Activated CD4-positive, alpha-beta memory T cell treated with anti-CD3 and anti-CD28 coated beads for 36 hours (primary cell): ENCODE measurements at places on chromosomes 2 and 18.
A peak's percentile ranks its signal among the peaks of the same experiment; 100 is the strongest.

GRCh38 chr2:50922506-50922905, 109.4 kb downstream of the NRXN1 start:
- no peak overlapping the region for H3K4me3 ChIP-seq
- no peak overlapping the region for H3K27ac ChIP-seq
- H3K36me3 ChIP-seq = no peaks in the 10 kb centered on the region
- no peak for DNase-seq
- no peaks in the 10 kb centered on the region for H3K27me3 ChIP-seq

GRCh38 chr2:5668682-5669250, 23.4 kb upstream of the SOX11 start:
- no peak overlapping the region for H3K4me3 ChIP-seq
- no peaks in the 10 kb centered on the region for H3K36me3 ChIP-seq
- H3K27ac ChIP-seq = no peak overlapping the region

- DNase-seq = no peak
- H3K4me1 ChIP-seq = no peaks in the 10 kb centered on the region
- H3K36me3 ChIP-seq = peaks cover 3% of the 10 kb centered on the region
- no peak overlapping the region for H3K4me3 ChIP-seq
- H3K27me3 ChIP-seq = no peaks in the 10 kb centered on the region
Observed at GRCh38 chr2:54240515-54241469, 15.2 kb downstream of the TSPYL6 start.

DNA sequence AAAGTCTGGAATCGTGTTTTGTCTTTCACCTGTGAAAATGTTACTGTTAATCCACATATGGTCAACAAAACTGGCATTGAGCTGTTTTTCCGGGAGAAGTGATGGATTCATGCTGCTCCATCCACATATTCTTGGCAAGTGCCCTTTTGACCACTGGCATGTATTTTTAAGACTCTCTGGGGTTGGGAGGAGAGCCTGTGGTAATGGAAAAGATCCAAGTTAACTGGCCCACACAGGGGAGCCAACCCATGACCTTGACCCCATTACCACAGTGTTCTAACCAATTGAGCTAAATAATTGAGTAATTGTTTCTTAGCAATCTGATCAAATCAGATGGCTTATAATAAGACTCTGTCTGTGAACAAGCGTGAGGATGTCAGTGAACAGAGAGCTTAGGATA, 296.2 kb upstream of the NRP2 start:
- no peak for DNase-seq
- no peaks in the 10 kb centered on the region for H3K4me1 ChIP-seq
- peaks cover 1% of the 10 kb centered on the region for H3K27me3 ChIP-seq

- H3K4me3 ChIP-seq = no peak overlapping the region
- H3K27me3 ChIP-seq = peaks cover 11% of the 10 kb centered on the region
- H3K27ac ChIP-seq = no peak overlapping the region
- no peaks in the 10 kb centered on the region for H3K36me3 ChIP-seq
Observed at GRCh38 chr2:21009662-21010225, 34.1 kb downstream of the APOB start.

DNA sequence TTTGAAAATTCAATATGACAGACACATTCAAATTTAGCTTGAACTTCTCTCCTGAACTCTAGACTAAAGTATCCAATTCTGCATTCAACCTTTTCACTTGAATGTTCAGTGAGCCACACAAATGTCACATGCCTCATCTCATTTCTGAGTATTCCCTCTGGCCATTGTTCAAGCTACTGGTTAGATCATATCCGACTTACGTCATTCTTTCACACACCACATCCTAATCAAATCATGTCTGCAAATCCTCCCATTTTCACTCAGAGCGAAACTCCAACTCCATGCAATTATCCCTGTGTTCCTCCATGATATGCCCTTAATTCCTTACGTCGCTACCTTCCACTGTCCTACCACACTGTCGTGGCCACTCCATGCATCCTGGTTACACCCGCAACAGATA, 425.1 kb downstream of the CBLN2 start:
- no peaks in the 10 kb centered on the region for H3K27me3 ChIP-seq
- DNase-seq = no peak
- no peaks in the 10 kb centered on the region for H3K4me1 ChIP-seq
- no peak overlapping the region for H3K27ac ChIP-seq

GRCh38 chr2:38778687-38779082, 675 bp downstream of the GEMIN6 start:
- H3K27ac ChIP-seq = peak overlapping the region; percentile 86
- no peak for DNase-seq
- peak overlapping the region; percentile 96 for H3K4me3 ChIP-seq
- peaks cover 9% of the 10 kb centered on the region for H3K27me3 ChIP-seq

GRCh38 chr2:219095406-219095935, 34.8 kb upstream of the IHH start:
- H3K27ac ChIP-seq = no peak overlapping the region
- H3K27me3 ChIP-seq = no peaks in the 10 kb centered on the region
- H3K36me3 ChIP-seq = no peaks in the 10 kb centered on the region
- no peaks in the 10 kb centered on the region for H3K4me1 ChIP-seq
- DNase-seq = no peak

- peaks cover 25% of the 10 kb centered on the region for H3K36me3 ChIP-seq
- DNase-seq = no peak
Observed at GRCh38 chr18:22988208-22988607, 55.1 kb downstream of the RBBP8 start.

GRCh38 chr2:166057370-166058164, 70.3 kb downstream of the SCN1A start:
- no peak overlapping the region for H3K4me3 ChIP-seq
- no peaks in the 10 kb centered on the region for H3K4me1 ChIP-seq
- no peak for DNase-seq
- no peak overlapping the region for H3K27ac ChIP-seq
- no peaks in the 10 kb centered on the region for H3K36me3 ChIP-seq

GRCh38 chr2:170086751-170087412, 91.1 kb upstream of the MYO3B start:
- no peaks in the 10 kb centered on the region for H3K4me1 ChIP-seq
- H3K36me3 ChIP-seq = peaks cover 2% of the 10 kb centered on the region
- DNase-seq = no peak
- H3K27me3 ChIP-seq = no peaks in the 10 kb centered on the region

DNA sequence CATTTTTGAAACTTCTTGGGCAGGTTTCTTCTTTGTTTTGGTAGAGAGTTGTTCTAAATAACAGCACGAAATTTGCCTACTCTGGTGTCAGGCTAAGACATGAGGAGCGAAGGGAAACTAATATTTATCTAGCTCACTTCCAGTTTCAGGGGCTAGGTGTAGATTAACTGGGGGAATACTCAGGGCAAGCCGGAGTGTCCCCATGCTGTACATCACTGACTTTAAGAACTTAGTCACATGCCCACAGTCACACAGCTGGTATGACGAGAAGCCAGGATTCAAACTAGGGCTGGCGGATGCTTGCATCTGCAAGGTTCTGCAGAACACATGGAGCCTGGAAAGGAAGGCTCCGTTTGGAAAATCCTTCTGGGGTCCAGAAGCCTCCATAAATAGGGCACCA, 133.3 kb downstream of the ALPK2 start:
- no peak overlapping the region for H3K27ac ChIP-seq
- no peak for DNase-seq
- peaks cover 28% of the 10 kb centered on the region for H3K27me3 ChIP-seq
- H3K4me1 ChIP-seq = peaks cover 6% of the 10 kb centered on the region

DNA sequence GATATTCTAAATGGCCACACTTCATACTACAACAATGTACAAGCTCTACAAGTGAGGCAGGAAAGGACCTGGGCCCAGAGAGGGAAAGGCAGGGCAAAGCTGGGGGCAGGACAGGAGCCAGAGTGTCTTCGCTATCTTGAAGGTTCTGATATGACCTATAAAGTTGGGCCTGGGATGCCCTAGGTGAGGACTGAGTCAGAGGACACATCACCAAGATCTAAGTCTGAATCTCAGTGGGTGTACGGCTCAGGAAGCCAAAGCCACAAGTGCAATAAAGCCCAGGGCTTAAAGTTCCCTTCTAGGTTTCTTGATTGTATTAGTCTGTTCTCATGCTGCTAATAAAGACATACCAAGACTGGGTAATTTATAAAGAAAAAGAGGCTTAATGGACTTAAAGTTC, 219.1 kb downstream of the ALK start:
- peaks cover 3% of the 10 kb centered on the region for H3K27me3 ChIP-seq
- no peak overlapping the region for H3K27ac ChIP-seq
- H3K4me1 ChIP-seq = no peaks in the 10 kb centered on the region
- no peaks in the 10 kb centered on the region for H3K36me3 ChIP-seq
- H3K4me3 ChIP-seq = no peak overlapping the region

- H3K27ac ChIP-seq = no peak overlapping the region
- H3K27me3 ChIP-seq = no peaks in the 10 kb centered on the region
- no peaks in the 10 kb centered on the region for H3K4me1 ChIP-seq
- DNase-seq = no peak
- no peak overlapping the region for H3K4me3 ChIP-seq
Observed at GRCh38 chr2:215612786-215613185, 176.9 kb upstream of the FN1 start.

DNA sequence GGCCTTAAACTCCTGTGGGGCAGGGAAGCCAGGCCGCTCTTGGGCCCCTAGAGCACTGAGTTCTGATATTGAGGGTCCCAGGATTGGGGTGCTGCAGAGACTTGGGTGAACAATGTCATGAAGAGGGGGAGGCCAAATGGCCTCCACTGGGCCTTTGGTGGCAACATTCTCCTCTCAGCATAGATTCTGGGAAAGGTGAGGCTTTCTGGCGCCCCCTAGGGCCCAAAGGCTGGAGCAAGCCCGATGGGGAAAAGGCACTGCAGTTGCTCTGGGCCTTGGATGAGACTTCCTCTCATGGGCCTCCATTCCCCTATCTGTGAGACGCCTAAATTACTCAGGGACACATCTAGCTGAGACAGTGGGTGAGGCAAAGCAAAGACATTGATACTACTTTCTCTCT, 84.8 kb downstream of the ACAA2 start:
- DNase-seq = peak; percentile 67
- no peak overlapping the region for H3K27ac ChIP-seq
- no peak overlapping the region for H3K4me3 ChIP-seq
- no peaks in the 10 kb centered on the region for H3K36me3 ChIP-seq
- peaks cover 5% of the 10 kb centered on the region for H3K27me3 ChIP-seq
- H3K4me1 ChIP-seq = peaks cover 6% of the 10 kb centered on the region

- H3K4me3 ChIP-seq = no peak overlapping the region
- peaks cover 2% of the 10 kb centered on the region for H3K27me3 ChIP-seq
- DNase-seq = no peak
- no peaks in the 10 kb centered on the region for H3K4me1 ChIP-seq
- H3K36me3 ChIP-seq = no peaks in the 10 kb centered on the region
Observed at GRCh38 chr18:50726960-50727589, 92.7 kb downstream of the MRO start.

DNA sequence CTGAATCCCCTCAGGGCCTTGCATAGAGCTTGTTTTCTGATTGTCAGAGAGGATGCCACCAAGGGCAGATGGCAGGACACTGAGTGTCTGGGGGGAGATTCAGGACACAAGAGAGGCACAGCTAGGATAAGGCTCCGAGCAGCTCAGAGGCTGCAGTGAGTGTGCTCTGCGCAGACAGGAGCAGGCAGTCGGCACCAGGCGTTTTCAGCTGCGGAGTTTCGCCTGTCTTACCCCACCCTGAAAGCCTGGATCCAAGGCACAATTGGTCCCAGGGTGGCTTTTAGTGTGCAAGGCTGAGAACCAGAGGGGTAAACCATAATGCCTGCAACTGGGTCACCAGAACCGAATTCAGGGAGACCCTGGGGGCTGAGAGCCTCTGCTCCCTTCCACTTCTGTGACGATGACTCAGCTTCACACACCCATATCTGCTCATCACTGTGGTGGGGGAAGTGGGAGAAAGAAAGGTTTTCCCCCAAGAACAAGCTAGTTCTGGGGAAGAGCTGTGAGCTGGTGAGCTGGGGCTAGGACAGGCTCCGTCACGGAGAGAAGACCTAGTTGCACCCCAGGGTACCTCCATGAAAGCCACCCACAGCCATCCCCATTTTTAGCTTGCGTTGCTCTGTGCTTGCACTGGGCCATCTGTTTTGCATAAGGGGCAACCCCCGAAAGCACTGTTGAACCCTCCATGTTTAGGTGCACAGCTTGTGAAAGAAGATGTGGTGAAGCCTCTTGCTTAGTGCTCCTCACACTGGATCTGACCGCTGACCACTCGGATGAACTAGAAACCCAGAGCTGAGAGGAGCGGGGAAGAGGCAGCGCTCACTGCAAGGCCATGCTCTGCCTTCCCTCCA, 173.7 kb downstream of the CELF4 start:
- H3K4me3 ChIP-seq = no peak overlapping the region
- peaks cover 20% of the 10 kb centered on the region for H3K27me3 ChIP-seq
- H3K27ac ChIP-seq = no peak overlapping the region
- no peaks in the 10 kb centered on the region for H3K4me1 ChIP-seq
- no peak for DNase-seq
- no peaks in the 10 kb centered on the region for H3K36me3 ChIP-seq

GRCh38 chr18:12552879-12553242, 105.0 kb downstream of the SPIRE1 start:
- no peak overlapping the region for H3K4me3 ChIP-seq
- no peak overlapping the region for H3K27ac ChIP-seq
- H3K4me1 ChIP-seq = no peaks in the 10 kb centered on the region
- DNase-seq = no peak
- peaks cover 10% of the 10 kb centered on the region for H3K27me3 ChIP-seq

DNA sequence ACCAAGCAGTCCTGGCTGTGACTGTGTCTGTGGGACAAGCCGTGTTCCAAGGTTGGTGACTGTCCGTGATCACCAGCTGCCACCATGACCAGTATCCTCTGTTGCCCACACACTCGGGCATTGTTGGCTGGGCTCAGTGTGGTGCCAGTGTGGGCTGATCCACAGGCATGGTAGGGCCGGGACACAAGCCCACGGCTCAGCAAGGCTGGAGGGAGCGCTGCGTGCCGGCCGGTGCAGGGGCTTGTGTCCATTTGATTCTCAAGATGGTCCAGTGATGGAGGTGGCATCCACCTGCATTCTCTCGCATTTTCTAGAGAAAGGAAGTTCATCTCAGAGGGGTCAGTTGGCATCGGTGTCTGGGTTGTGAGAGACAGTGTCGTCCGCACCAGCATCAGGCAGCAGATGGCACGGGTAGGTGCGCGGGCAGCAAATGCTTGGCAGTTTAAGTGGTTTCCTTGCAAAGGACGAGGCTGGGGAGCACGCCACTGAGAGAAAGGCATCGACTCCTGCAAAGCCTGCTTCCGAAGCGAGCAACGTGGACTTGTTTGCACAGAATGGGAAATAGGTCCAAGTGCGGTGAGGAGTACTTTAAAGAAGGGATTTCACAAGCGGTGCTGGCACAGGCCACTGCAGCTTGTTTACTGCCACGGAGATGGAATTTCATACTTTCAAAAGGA, 20.9 kb downstream of the TWIST2 start:
- peaks cover 5% of the 10 kb centered on the region for H3K27me3 ChIP-seq
- DNase-seq = peak; percentile 7
- no peaks in the 10 kb centered on the region for H3K36me3 ChIP-seq
- no peak overlapping the region for H3K27ac ChIP-seq

DNA sequence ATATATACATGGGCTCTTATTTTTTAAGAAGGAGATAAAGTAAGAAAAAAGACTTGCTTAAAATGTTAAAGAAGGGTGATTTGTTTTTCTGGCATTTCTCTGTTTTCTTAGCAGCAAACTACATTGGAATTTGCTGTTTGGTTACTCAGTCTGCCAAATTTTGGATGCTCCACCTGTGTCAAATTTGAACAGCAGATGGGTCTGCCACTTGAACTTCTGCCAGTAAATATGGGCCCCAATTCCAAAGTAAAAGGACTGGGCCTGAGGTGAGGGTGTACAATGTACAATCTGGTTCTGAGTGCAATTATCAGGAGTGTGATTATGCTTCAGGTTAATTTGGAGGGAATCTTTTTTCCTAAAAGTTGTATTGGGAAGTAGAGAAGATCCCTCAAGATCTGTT, 794.5 kb downstream of the DSC3 start:
- no peaks in the 10 kb centered on the region for H3K36me3 ChIP-seq
- H3K27ac ChIP-seq = no peak overlapping the region
- DNase-seq = no peak
